Stimulated activated CD4-positive, alpha-beta T cell treated with anti-CD3 and anti-CD28 coated beads, Interleukin-15, amount 100 ng/mL, for 1 hour (primary cell): ENCODE measurements at places on chromosomes 2 and 18.

- DNase-seq, result no peak
Observed at GRCh38 chr2:33532146-33532545, 55.7 kb downstream of the RASGRP3 start.

GRCh38 chr2:36214691-36215090 lies 140.9 kb upstream of the CRIM1 start:
- no peak for DNase-seq

DNA sequence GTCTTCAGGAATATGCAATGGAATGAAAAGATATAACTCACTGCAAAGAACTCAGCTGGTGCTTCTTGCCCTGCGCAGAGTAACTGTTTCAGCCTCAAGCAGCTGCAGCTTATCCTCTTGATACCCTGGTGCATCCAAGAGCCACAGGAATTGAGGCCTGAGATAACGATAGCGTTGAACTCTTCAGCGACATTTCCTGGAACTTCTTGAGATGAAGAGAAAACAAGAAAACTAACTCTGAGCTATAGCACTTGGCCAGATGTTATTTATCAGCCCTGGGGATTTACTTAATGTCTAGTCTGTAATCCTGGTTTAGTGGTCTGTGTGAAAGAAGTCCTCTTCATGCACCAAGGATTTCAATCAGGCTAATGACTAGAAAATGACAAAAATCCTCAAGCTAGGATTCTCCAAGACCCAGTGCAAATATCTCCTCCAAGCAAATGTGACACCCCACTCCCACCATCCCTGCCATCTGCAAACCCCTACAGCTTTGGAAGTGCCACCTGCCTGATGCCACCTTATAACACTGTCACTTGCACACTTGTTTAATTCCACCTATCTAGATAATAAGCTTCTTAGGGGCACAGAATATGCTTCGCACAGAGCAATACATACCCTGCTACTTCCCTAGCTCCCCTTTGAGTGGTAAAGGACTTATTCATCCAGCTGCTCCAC lies 40.6 kb downstream of the EHD3 start:
- DNase-seq, result no peak

- no peak for DNase-seq
Observed at GRCh38 chr2:24482251-24482971, 8.6 kb upstream of the NCOA1 start.

DNA sequence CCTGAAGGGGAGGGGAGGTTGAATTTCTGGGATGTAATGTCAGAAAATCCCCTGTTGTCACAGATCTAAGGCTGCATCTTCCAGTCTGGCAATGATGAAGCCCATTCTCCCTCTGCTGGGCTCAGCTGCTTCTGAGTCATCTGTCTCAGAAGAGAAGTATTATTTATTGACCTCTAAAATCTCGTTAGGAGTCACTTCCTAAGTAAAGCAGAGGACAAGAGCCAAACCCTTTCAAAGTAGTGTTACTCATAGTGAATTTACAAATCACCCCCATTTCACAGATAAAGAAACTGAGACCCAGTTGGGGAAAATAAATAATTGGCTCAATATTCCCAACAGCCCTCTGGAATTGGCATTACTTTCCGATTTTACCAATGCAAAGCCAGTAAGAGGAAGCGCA lies 167.3 kb upstream of the SKOR2 start:
- no peak for DNase-seq

- no peak for DNase-seq
Observed at GRCh38 chr2:96409081-96409819, 73.7 kb downstream of the NCAPH start.

DNA sequence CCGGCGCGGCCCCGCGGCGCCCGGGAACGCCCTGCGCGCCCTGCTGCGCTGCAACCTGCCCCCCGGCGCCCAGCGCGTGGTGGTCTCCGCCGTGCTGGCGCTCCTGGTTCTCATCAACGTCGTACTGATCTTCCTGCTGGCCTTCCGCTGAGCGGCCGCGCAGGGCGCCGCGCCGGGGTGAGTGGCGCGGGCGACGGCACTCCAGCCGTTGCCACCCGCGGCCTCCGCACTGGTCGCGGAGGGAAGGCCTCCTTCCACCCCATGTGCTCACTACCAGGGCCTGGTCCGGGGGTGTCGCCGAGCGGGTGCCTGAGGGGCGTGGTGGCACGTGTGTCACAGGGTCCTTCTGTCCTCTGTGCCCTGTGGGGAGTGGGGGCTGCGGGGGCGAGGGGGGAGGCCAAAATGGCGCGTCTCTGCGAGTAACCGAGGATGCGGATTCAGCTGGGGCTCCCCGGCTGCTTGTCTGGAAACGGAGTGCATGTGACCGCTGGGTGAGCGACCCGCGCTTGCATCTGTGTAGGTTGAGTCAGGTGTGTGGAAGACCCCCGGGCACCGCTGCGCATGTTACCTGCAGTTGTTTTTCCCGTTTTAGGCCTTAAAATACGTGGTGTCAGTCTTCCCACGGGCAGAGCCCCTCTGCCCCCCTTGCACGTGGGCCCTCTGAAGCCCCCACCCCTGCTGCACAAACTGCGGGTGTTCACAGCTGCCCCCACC lies 58.0 kb downstream of the FAM168B start:
- DNase-seq, result no peak

DNA sequence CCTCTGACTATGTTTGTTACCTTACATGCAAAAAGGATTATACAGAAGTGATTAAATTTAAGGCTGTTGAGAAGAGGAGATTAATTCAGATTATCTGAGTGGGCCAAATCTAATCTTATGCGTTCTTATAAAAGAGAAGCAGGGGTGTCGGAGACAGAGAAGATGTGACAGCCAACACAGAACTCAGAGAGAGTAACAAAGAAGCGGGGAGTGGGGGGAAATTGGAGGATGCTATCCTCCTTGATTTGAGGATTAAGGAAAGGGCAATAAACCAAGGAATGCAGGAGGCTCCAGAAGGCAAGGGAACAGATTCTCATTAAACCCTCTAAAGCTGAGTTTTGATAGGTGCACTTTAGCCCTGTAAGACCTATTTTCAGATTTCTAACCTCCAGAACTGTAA lies 291.3 kb upstream of the REG3G start:
- DNase-seq, result no peak

- DNase-seq, result no peak
Observed at GRCh38 chr2:236973343-236973980, 112.2 kb upstream of the COPS8 start.

GRCh38 chr2:60475123-60475830 lies 78.2 kb downstream of the BCL11A start:
- no peak for DNase-seq
